GM19239 (cell line): ENCODE measurements at places on chromosomes 4 and X.

DNA sequence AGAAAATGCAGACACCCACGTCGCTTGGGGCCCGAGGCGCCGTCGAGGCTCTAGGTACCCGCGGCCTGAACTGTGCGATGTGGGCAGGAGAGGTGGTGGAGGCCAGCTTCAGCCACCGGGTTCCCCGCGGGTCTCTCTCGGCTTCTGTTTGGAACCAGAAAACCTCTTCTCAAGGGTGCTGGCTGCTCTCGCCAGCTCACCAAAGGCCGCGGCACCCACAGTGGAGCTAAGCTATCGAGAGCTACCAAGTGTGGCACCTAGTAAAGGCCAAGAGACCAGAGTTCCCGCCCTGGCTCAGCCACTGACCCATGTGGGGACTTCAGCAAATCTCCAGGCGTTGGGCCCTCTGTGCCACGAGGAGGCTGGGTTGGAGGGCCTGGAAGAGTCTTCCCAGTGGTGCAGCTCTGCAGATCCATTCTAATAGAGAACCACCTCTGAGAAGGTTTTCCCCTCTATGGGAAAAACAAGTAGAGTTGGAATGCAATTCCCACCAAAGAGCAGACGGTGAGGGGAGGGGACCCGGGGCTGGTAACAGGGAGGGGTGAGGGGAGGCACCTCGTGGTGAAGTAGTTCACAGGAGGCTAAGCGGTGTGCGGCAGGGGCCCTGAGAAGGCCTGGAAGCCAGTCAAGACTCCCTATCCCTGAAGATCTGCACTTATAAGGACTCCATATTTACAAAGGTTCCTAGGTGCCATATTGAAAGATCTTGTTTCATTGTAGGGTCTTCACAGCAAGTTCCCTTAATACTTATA, 5.5 kb upstream of the HMGB3 start:
- no peak for DNase-seq

DNA sequence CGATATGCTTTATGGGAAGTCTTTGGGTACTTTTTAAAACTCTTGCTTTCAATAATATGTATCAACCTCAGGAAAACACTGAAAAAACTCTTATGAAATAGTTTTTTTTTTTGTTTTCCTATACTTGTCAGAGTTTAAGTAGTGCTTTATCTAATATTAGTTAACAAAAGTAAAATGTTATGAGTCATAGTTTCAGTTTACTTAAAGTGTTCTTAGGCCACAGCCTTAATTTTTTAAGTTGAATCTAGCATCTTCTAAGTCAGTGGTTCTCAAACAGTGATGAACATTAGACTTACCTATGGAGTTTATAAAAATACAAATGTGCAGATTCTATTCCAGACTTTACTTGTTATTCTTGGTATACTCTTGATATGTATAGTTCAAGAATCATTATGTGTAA, 26.3 kb upstream of the ADGRL3 start:
- no peak for DNase-seq

GRCh38 chrX:64536736-64537135, 141.5 kb upstream of the MTMR8 start:
- DNase-seq: no peak

DNA sequence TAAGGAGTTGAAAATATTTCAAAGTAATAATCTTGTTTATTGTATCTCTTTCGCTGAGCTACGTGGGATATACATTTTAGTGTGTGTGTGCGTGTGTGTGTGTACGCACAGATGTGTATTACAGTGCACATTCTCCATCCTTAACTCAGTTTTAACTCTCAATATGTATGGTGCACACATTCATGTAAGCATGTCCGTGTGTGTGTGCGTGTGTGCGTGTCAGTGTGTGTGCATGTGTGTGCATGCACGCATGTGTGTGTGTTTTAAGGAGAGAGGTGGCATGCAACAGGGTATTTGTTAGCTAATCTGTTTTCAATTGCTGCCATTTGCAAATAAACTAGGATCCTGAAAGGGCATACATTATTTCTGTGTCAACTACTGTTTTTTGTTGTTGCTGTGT, 264.9 kb upstream of the CXorf51A start:
- no peak for DNase-seq

DNA sequence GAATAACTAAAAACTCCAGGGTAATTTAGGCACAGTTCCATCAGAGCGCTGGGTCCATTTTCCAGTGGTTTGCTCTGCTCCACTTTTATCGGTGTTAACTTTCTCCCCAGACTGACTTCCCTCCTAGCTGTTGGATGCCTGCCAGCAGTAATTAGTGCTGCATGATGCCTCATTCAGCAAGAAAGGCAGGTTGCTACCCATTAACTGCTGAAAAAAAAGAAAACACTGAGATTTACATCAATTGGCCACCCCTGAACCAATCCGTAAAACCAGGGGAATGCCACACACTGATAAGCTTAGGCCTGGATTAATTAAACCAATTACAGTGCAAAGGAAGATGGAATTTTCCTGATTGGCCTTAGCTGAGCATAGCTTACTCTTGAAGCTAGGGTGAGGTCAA, 182.4 kb upstream of the CXXC4 start:
- DNase-seq: no peak

DNA sequence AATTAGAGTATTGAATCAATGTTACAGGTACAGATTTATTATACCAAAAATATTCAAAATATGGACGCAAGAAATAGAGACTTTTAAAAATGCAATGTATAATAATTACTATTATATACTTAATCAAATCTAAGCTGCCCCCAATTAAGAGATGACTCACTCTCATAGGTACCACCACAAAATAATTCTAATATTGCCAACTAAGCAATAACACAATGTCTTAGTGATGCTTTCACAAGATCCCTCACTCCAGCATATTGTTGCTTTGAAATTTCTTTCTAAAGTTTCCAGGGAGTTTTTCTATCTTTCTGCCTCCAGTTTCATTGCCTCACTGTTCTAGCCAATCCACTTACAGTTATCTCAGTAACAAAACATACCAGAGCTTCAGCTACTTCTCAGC, 270.0 kb upstream of the PABPC4L start:
- no peak for DNase-seq

- no peak for DNase-seq
Observed at GRCh38 chr4:2011583-2011982, 2.8 kb upstream of the NELFA start.

GRCh38 chr4:99710681-99711345, 53.2 kb upstream of the C4orf54 start:
- no peak for DNase-seq

GRCh38 chrX:119082278-119082677, 9.5 kb downstream of the CT47C1 start:
- DNase-seq: no peak

DNA sequence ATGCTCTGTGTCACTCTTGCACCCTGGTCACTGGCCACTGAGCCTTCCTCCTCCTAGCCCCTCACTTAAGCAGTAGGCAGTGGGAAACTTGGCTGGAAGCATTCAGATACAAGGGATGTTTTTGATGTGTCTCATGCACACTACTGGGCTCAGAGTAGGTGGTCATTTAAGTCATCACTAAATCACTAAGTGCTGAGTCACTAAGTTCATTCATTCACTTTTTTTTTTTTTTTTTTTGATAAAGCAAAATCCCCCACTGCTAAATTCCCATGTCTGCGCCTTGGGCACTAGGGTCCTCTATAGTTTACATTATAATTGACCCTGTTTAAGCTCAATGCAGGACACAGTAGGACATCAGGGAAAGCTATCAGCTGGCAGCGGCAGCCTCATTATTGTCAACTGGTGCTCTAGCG, 182.4 kb upstream of the MBNL3 start:
- no peak for DNase-seq

DNA sequence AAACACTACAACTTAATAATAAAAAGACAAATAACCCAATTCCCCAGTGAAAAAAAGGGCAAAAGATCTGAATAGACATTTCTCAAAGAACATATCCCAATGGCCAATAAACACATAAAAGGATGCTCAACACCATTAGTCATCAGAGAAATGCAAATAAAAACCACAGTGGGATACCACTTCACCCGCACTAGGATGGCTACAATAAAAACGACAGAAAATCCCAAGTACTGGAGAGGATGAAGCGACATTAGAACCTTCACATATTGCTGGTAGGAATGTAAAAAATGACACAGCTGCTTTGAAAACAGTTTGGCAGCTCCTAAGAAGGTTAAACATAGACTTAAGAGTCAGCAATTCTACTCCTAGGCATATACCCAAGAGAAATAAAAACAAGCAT, 140.6 kb upstream of the ARX start:
- DNase-seq: no peak

DNA sequence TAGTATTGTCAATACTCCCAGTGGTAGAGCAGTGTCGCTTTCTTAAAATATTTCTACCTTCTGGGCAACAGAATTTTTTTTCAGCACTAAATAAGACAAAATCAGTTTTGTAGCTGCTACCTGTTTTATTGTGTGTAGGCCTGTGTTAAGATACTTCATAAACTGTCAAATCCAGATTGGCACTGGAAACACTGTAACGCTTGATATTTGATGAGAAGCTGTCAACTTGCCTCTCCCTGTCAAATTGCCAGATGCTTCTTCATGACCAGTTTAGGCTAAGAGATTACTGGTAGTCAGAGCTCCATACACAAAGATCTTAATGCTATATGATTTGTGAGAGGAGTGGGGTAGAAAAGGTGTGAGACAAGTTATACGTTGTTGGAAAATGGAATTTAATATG, 17.3 kb downstream of the TRAM1L1 start:
- no peak for DNase-seq

DNA sequence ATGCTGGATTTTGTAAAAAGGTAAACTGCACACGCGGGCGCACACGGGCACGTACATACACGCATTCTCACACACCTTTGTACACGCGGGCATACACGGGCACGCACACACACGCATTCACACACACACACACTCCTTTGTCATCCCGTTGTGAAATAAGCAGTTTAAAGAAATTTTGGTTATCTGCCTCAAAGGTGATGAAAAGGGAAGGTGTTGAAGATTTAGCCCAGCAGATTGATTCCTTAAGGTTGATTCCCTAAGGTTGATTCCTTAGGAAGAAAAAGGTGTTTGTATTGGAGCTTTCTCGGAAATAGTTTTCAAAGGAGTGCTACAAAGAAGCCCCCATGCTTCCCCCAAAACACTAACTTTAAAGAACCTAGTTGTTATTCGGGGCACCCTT, 693 bp downstream of the ATP10D start:
- no peak for DNase-seq

DNA sequence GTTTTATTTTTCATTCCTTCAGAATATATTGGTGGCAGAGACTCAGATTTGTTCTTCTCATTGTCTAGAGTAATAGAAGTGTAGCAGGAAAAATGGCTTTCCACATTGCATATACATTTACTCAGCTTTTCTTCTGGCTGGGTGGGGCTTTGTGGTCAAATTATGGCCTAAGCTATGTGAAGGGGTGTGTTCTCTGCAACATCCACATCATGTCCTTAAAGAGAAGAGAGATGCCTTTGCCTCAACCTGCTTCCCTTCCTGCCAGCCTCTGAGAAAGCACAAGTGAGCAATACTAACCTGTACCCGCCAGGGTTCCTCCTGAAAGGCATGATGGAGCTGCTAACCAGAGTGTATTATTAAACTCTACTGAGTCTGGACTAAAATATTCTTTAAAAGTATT, 695.6 kb upstream of the FAM241A start:
- no peak for DNase-seq

GRCh38 chr4:108047199-108047598, 57.5 kb downstream of the HADH start:
- DNase-seq: no peak

- DNase-seq: no peak
Observed at GRCh38 chr4:123631786-123632692, 235.4 kb downstream of the SPRY1 start.

DNA sequence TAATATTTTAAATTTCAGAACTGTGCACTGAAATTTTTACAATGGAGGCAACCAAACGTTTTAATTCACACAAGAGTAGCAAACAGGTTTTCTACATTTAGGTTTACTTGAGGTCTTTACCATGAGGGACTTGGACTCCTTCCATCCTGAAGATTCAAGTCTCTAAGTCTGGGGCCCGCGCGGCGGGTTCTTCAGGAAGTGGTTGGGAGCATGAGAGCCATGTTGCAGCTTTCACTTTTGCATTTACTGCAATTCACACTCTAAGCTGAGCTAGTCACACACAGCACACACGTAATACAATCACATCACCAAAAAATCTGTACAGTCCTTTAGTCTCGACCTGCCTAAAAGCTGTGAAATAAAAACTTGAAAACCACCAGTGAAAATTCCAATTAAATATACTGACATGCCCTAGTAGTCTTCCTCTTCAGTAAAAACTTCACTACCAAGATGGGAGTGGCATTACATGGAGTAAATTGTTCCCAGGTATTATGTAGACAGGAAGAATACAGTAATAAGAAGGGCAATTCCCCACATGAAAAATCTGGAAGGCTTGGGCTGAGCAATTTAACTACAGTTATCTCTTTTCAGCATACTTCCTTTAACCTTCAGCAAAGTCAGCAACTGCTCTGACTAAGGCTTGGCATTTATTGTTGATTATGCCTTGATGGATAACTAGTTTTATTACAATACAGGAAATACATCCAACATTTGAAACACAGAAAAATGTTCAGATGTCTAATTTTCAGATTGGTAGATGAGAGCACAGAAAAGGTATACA, 571.1 kb upstream of the DIPK2B start:
- no peak for DNase-seq

GRCh38 chr4:2132438-2132837, 73.3 kb downstream of the NAT8L start:
- DNase-seq: no peak

DNA sequence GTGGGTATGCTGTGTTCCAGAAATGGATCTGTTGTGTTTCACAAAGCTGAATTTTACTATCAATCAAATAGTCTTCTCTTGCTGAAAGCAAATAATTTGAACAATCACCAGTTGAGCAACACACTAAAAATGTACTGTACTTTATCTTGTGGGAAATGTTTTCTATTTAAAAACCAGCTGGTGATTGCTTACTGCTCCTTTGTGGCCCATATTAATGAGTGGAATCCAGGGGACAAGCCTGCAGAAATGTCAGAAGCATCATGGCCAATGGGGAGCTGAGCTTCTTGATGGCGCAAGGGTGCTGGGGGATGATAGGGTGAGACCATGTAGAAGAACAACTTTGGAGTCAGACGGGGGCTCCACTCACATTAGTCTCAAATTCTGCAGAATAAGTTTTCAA, 346.2 kb downstream of the ARHGAP10 start:
- DNase-seq: no peak

DNA sequence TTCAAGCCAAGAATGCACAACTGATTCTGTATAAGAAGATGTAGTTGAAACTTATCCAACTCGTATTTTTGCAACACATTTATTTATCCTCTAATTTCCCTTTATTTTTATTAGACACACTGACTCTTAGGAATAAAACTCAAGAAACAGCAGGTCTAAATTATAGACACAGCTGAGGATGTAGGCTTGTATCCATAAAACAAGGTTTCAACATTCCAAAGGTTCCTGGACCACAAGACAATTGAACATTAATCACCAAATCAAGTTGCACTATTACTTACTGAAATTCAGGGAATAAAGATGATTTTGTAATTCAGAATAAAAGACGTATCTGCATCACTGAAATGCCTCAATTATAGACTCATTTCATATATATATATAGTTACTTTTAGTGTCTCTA, 683.5 kb upstream of the GRIA3 start:
- DNase-seq: no peak
